Activated naive CD4-positive, alpha-beta T cell (primary cell): ENCODE measurements at places on chromosomes 2 and 18.

DNA sequence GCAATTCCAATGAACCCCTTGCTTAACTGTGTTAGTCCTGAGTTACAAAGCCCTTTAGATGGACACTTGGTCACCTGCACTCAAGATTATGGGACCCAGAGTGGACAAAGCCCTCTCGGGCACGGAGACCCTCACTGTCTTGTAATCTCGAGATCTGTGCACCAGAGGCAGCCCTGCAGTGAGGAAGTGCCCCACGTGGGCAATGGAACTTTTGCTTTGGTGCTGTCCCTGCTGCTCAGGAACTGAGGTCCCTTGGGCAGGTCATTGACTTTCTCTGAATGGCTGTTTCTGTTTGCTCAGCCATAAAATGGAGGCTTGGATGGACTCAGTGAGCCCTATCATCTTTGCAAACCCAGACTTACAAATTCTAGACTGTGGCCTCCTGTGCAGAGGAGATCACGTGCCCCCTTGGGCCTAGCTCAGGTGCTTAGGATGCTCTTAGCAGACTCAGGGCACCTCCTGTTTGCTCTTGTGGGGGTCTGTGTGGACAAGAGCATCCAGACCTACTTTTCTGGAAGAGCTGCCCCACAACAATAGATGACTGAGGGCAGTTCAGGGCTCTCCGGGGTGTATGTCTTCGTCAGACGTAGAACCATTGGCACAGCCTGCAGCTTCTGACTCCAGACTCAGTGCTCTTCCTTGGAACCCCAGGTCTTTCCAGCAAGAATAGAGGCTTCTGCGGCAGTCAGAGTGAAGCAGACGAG lies 94.5 kb upstream of the HS6ST1 start:
- no peak for DNase-seq

DNA sequence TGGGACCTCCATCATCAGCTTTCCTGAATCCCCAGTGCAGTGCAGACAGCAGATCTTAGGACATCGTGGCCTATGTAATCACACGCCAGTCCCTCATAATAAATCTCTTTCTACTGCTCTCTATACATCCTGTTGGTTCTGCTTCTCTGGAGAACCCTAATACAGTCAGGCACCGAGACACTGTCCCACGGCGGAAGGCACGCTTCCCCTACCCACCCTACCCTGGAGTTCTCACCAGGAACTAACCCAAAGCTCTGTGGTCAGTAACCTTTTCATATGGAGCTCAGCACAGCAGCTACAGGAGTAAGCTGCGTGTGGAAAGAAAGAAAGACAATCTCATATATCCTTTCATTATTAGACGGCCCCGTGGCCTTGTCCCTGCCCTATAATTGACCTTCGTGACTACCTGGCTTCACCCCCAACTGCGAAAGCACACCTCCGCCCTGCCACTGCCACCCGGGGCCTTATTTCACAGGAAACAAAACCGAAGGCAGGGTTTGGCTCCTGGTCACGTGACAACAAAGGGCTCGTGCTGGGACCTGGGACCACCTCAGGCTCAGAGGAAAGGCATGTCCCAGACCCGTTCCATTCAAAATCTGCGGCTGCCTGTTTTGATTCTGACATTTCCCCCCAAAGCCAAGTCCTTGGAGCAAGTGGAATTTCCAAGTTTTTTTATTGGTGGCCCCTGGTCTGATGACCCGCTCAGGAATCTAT lies 99.7 kb upstream of the ODC1 start:
- no peak for DNase-seq

GRCh38 chr2:168003876-168004275 lies 243.5 kb downstream of the STK39 start:
- DNase-seq: no peak

DNA sequence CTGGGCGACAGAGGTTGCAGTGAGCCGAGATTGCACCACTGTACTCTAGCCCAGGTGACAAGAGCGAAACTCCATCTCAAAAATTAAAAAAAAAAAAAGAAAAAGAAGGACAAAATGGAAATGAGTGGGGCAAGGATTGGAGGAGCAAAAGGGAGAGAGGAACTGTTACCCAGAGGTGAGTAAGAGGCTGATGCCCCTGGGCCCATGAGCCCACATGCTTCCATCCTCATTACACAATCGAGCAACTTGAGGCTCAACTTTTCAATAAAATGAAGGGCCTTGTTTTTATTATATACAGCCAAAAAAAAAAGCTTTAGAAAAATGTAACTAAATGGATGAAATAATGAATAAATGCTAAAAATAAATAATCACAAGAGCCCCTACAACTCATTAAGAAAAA lies 91.7 kb upstream of the YWHAQ start:
- no peak for DNase-seq

DNA sequence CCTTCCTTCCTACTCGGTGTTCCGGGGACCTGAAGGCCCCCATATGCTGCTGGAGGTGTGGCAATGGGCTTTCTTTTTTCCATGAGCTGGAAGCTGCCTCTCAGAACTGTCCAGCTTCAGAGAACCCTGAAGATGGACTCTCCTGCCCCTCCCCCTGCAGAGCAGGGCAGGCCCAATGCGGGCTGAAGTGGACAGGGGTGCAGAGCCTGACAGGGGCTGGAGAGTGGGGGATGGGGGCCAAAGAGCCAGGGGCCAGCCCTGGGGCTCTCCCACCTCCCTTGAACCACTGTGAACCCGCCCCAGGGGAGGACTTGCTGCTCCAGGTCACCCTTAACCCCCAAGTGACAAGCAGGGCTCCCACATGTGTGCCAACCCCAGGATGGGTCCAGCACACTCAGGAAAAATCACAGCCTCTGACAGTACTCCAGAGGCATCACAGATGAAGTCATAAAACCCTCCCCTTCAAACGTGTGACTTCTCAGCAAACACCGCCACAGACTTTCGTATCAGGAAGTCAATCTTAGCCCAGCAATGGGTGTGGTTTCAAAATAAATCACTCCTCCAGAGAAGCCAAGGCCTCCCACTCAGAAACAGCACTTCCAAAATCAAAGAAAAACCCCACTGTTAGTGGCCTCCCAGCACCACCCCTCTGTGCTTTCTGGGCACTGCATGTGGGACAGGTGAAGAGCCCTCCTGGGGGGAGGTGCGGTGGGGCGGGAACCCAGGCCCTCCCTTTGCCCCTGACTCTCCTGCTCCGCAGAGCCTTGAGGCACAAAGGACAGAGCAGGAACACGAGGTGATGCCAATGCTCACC lies 135.8 kb downstream of the HDAC4 start:
- DNase-seq: no peak

- DNase-seq: no peak
Measured at GRCh38 chr2:200843993-200844948, 20.2 kb downstream of the CLK1 start.

GRCh38 chr2:156803243-156803642 lies 367.1 kb downstream of the GPD2 start:
- no peak for DNase-seq

GRCh38 chr18:54117853-54118773 lies 106.4 kb downstream of the MBD2 start:
- no peak for DNase-seq

GRCh38 chr2:7703048-7703447 lies 785.8 kb downstream of the RNF144A start:
- no peak for DNase-seq

DNA sequence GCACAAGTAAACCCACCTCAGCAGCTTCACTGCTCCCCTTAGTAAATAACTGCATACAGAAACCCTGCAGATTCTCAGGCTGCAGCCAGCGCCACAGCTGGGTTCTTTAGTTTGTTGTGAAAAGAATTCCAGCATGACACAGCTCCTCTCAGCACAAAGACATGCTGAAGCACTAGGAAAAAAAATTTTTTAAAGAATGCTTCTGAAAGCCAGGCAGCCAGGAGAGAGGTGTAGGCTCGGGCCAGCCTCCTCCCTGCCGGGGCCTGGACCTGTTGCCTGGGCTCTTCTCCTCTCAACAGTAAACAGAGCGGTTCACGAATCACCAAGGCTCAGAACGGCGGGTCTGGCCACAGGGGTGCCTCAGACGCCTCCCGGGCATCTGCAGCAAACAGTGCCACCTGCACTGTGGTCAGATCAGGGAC lies 95.7 kb upstream of the POU3F3 start:
- no peak for DNase-seq

- DNase-seq: no peak
Measured at GRCh38 chr2:99605036-99605435, 115.2 kb upstream of the REV1 start.

DNA sequence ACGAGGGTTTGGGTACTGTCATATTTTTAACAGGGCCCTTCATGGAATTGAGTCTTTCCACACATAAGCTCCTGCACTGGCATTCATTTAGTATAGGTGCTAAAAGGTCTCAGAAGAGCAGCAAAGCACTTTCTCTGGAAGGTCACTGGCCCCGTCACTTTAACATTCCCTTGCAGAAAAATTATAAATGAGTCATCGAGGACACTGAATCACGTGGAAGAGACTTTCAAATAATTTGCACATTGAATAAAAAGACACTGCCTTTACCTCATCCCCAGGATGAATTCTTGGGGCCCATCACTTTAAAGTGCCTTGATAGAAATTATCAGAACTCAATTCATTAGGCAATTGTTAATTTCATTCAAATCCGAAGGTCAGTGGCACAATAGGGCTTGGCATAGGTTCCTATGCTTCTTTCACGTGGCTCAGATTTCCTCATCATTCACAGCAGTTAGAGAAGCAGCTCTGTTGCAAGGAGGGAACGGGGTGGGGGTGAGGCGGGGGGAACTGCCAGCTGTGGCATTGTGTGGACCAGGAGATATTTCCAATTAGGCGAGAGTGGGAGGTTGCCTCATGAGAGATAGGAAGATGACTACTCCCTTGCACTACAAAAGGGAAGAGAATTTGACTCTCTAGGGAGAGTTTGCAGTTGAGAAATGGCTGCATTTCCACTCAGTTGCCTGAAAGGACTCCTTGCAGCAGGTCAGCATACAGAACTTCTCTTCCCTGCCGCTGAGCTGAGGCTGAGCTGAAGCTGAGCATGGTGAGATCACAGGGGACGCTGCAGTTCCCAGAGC lies 86.3 kb upstream of the NPAS2 start:
- DNase-seq: no peak

DNA sequence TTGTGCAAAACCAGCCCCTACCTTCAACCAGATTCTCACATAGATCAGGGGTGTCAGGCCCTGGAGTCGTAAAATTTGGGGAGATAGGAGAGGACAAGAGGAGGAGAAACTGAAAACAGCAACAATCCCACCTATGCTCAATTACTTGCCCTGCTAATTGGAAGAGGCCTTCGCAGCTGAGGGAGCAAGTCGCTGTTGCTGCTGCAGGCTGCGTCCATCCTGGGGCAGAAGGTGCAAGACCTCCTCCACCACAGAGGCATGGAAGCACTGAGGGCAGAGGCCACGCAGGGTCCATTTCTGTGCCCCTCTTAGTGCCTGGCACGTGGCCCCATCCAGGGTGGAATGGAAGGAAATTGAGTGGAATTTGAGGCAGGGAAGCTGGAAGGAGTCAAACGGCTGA lies 36.5 kb downstream of the CNGA3 start:
- DNase-seq: no peak

GRCh38 chr2:72864500-72864899 lies 22.7 kb upstream of the SPR start:
- no peak for DNase-seq

DNA sequence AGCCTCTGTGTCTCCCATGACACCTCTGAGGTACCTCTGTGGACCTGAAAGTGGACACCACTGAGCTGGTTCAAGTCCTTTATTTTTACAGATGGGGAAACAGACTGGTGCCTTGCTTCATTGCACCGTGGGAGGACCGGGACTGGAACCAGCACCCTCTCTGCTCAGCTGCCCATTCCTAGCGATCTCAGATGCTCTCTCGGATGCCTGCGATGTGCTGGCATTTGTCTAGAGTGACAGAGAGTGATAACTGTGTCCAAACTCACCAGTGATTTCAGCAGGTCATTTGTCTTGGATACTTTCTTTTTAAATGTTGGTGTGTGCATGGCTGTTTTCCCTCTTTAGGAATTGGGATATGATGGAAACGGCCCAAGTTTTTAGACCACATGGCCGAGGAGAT lies 30.1 kb upstream of the LYPD6B start:
- DNase-seq: no peak

DNA sequence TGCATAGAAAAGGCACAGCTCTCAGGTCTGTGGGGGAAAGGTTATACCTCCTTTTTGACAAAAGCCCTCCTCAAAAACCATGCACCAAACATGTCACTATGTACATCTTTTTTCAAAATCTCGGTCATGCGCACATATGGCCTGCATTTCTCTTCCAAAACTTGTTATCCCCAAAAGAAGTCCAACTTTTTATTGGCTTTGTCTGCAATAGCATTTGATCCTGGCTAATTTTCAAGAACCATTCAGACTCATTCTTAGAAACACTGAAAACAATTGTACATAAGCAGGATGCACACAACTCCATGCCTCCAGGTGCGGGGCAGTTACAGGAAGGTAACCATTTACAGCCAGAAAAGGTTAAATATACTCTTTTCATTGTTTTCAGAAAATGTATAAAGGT lies 21.9 kb downstream of the SERTAD2 start:
- DNase-seq: no peak
